ENCODE measurements at places on chromosomes 12 and 14.

- no peak for DNase-seq
Observed at GRCh38 chr14:39372656-39373055, 59.6 kb downstream of the FBXO33 start.

DNA sequence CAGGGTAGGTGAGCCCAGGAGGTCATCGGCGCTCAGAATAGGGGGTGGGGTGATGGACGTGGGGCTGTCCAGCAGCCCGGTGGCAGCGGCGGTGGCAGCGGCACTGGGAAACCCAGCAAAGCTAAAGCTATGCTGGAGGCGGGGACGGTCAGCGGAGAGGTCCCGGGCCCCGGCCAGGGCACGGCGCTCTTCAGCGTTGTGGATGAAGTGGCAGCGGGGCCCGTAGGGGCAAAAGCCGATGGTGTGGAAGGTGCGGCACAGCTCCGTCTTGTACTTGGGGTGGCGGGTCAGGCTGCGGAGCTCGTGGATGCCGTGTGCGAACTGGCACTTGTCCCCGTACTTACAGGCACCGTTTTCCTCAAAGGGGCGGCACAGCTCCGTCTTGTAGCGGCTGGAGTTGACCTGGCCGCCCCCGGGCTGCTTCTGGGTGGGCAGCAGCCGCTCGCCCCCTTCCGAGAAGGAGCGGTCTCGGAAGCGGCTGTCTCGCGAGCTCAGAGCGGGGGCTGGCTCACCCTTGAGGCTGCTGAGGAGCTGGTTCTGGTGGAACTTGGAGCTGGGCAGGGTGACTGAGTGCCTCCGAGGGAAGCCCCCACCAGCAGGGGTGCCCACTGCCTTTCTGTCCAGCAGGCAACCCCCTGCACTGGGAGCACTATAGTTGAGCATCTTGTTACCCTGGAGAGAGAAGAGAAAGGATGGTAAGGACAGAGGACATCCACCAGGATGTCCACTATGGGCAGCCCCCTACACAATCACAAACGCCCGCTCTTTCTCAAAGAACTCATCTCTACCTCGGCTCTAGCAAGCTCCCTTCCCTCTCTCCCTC is 2.8 kb downstream of the ZFP36L1 start:
- DNase-seq: no peak

DNA sequence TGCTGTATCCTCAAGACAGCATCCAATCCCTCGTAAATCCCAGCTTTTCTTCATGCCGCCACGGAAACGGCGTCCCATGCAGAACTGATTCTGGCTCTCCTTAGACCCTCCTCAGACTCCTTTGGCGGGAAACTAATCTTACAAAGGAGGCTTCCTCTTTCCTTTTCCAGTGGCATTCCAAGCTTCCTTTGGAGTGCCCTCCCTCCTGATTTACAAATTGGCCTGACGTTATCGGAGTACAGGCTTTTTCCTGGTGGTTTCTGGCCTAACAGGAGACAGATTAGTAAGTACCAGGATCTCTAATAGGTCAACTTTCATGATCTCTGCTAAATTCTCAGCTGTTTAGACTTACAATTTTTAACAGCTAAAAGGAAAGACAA is 1.3 kb upstream of the ZDHHC17 start:
- no peak for DNase-seq

GRCh38 chr14:65813760-65814384 is 401.3 kb downstream of the FUT8 start:
- DNase-seq: no peak

- DNase-seq: no peak
Observed at GRCh38 chr14:26833621-26834176, 235.9 kb upstream of the NOVA1 start.

Data from hypothalamus (tissue), 51 donors.